Stimulated activated CD8-positive, alpha-beta memory T cell treated with anti-CD3 and anti-CD28 coated beads, Interleukin-7, amount 100 ng/mL, for 4 hours (primary cell): ENCODE measurements at places on chromosomes 5 and 9.

DNA sequence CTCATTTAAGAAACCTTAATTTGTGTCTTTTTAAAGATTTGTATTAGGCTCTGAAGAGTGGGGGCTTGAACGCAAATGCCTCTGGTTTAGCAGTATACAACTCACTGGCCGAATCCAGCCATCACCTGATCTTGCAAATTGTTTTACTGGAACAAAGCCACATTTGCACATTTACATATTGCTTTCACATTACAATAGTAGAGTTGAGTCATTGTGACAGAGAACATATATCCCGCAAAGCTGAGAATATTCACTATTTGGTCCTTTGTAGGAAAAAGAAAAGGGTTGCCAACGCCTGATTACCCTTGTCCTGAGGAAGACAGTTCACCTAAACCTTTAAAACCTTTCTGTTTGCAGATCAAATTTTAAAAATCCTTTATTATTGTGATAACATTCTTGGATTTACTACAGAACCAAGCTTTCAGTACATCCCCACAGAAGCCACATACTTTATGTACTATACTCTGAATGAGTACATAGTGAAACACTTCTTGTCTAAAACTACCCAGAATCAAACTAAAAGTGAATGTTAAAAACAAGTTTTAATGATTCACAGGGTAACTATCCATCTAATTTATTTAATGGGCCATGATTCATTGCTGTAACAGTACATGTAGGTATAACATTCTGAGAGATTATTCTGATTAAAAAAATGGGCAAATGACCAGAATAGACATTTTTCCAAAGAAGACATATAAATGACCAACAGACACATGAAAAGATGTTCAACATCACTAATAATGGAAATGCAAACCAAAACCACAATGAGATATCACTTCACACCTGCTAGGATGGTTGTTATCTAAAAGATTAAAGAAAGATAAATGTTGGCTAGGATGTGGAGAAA lies 161.0 kb downstream of the SLC25A46 start:
- DNase-seq: no peak

DNA sequence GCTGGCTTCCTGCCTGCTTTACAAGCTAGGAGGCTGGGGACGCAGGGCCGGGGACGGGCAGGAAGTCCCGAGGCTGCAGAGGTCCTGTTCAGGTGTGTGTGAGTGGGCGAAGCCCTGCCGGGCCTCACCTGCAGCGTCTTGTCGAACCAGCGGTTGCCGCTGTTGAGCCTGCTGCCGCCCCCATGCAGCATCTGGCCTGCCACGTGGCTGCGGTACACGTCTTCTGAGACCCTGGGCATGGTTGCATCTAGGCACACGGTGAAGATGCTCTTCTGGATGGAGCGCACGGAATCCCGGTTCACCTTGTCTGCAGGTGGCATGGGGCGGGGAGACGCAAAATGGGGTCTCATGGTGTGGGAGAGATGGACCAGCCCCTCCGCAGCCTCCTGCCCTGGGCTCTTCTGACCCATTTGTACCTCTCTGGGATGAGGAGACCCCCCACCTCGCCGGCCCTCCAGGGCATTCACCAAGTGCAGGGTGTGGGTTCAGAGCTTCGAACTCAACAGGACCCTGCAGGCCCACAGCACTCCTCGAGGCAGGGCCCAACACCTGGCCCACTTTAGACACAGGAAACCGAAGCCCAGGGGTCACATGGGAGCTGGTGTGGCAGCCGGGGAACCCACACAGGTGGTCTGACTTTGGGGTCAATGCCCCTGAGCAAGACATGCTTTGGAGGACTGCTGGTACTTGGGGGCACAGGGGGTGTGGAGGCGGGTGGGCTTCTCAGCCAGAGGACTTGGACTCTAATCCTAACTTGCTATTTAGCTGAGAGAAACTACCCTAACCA lies 10.0 kb downstream of the CRAT start:
- no peak for DNase-seq

- no peak for DNase-seq
Observed at GRCh38 chr5:17249029-17249634, 31.7 kb downstream of the BASP1 start.

DNA sequence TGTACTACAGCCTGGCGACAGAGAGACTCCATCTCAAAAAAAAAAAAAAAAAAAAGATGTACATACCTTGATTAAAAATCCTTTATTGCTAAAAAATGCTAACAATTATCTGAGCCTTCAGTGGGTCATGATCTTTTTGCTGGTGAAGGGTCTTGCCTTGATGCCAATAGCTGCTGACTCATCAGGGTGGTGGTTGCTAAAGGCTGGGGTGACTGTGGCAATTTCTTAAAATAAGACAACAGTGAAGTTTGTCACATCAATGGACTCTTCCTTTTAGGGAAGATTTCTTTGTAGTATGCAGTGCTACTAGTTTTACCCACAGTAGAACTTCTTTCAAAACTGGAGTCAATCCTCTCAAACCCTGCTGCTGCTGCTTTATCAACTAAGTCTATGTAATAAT lies 33.9 kb upstream of the OTULINL start:
- DNase-seq: no peak

DNA sequence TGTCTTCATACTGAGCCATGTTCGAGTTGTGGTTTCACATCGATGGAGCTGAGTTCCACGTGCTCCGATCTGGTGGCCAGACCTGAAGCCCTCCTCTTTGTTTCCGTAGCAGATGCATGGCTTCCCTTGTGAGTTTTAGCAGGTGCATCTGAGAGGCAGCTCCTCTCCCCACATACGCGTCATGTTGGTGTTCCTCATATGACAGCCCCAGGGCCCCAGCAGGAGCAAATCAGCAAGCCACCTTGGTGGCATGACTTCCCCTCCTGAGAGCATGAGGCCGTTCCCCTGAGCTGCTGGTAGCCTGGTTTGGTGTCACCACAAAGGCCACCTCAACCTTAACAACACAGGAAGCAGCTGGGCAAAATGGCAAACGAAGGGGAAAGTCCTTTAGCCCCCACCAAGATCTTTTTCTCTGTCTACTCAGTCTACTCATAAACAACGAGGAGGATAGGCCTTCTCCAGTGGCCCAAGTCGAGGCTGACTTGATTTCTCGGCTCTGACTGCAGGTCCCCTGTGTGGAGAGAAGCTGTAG lies 5.9 kb downstream of the CYFIP2 start:
- DNase-seq: peak; percentile 73

DNA sequence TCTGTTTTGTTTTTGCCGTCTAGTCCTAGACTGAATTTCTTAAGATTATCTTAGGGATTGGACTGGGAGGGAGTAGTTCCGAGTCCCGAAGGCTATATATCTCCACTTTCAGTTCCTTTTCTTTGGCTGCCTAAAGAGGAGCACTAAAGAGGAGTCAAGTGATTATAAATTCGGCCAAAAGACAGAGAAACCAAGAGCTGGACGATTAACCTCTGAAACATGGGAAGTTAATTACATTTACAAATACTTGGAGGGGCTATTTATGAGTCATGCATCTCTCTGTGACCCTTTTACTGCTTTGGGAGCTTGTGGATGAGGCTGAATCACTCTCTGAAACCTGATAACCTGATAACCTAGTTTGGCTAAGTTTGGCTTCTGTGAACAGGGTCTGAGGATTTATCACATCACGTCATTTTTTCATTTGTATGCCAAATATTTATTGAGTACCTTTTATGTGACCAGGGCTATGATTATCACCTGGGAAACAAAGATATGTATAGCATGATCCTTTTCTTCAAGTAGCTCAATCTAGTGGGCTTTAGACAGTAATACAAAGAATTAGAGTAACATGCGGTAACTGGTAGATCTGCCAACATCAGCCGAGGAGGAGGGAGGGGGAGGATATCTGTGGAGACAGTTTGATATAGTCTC lies 180.9 kb downstream of the CD180 start:
- no peak for DNase-seq
